ENCODE measurements at places on chromosomes 13 and 19.

- no peak for DNase-seq
These were observed 66.6 kb downstream of the COL4A1 start for GRCh38 chr13:110240352-110240751.

DNA sequence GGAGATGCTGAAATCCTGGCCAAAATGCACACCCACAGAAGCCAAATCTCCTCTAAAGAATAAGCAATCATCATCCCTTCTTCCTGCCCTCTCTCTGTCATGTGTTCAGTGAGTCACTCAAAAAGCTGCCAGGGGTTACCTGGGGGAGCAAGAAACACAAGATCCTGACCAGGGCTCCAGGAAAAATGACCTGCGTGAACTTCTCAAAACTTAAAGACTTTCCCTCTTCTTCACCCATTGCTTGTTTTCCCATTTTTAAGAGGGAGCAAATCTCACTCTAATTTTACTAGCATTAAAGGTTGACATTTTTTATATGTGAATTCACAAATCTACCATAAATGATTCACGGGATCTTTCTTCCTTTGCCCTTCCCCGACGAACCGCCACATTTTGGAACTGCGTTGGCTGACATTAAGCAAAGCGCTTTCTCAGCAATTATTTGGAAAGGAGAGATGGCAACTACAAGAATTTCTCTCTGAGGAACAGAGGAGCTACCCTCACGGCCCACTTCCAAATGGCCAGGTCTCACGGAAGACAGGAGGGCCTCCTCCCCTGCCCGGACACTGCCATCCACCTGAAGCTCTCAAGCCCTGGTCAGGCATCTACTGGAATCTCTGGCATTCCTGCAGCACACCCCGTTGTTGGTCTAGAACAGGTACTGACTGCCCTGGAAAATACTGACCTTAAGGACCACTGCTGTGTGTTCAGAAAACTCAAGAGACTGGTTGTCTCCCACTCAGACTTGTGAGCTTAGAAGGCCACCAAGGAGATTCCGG, 14.2 kb downstream of the TSHZ3 start:
- DNase-seq: no peak

DNA sequence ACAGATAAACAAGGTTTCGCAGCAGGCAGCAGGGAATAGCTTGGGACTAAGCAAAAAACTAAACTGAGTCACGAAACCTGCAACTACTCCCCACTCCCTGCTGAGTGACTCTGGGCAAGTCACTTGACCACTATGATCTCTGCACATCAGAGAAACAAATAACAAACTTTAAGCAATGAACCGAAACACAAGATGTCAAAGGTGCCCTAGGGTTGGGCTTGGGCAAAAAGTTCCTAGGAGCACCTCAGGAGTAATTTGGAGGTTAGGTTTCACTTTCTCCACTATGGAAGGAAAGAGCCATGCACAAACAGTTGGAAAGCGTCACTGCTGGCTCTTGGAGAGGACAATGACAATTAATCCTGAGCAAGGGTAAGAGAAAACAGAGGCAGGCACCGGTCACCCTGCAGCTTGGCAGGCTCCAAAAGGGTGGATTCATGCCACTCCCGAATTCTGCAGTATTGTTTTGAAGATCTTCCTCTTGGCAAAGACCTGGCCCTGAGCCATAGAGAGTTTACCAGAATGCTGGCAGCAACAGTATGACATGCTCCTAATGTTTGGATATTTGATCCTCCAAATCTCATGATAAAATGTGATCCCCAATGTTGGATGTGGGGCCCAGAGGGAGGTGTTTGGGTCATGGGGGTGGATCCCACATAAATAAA, 60.3 kb downstream of the CRYL1 start:
- no peak for DNase-seq

GRCh38 chr19:51257471-51257870, 6.6 kb downstream of the SIGLECL1 start:
- DNase-seq: no peak

DNA sequence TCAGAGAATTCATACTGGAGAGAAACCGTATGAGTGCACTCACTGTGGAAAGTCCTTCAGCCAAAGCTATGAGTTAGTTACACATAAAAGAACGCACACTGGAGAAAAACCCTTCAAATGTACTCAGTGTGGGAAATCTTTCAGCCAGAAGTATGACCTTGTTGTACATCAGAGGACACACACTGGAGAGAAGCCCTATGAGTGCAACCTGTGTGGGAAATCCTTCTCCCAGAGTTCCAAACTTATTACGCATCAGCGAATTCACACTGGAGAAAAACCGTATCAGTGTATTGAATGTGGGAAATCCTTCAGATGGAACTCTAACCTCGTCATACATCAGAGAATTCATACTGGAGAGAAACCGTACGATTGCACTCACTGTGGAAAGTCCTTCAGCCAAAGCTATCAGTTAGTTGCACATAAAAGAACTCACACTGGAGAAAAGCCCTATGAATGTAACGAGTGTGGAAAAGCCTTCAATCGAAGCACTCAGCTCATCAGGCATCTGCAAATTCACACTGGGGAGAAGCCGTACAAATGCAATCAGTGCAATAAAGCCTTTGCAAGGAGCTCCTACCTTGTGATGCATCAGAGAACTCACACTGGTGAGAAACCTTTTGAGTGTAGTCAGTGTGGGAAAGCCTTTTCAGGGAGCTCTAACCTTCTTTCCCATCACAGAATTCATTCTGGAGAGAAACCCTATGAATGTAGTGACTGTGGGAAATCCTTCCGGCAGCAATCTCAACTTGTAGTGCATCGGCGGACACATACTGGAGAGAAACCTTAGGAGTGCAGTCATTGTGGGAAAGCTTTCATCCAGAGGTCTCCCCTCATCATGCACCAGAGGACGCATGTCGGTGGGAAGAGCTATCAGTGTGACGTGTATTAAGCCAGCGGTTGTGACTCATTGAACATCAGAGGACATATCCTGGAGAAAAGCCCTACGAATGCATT, 16.5 kb upstream of the ZNF8 start:
- no peak for DNase-seq

GRCh38 chr19:48491793-48492123, 19.9 kb downstream of the LMTK3 start:
- no peak for DNase-seq

- DNase-seq: peak; percentile 16
These were observed 50.6 kb downstream of the CELF5 start for GRCh38 chr19:3274942-3275582.

- DNase-seq: no peak
These were observed 31.9 kb downstream of the SGCG start for GRCh38 chr13:23212671-23213070.

GRCh38 chr19:31344403-31344802, 4.8 kb downstream of the TSHZ3 start:
- no peak for DNase-seq

- DNase-seq: no peak
These were observed 265.2 kb upstream of the MAB21L1 start for GRCh38 chr13:35741657-35742056.

DNA sequence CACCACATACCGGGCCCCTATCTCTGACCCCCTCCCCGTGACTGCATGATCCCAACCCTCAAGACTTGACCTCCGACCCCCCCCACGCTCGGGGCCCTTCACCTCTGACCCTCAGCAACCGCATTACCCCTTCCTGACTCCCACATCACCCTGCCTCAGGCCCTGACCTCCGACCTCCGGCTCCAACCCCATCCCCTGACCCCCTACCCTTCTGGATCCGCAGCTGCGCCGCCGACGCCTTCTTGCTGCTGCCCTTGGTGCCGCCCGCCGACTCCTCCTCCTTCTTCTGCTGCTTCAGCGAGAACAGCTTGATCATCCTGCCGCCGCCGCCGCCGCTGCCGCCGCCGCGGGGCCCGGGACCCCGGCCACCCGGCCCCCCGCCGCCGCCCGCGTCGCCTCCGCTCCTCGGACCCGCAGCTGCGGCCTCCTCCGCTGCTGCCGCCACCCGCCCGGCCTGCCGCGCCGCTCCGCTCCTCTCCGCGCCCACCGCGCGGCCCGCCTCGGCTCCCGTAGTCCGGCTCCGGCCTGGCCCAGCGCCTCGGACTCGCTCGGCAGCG, at the start of gene UBE2M:
TSS of gene UBE2M (minus strand) at position 546 of the 557 bp plus-strand sequence. CDS start at position 316, 230 bp downstream.
- no peak for DNase-seq

DNA sequence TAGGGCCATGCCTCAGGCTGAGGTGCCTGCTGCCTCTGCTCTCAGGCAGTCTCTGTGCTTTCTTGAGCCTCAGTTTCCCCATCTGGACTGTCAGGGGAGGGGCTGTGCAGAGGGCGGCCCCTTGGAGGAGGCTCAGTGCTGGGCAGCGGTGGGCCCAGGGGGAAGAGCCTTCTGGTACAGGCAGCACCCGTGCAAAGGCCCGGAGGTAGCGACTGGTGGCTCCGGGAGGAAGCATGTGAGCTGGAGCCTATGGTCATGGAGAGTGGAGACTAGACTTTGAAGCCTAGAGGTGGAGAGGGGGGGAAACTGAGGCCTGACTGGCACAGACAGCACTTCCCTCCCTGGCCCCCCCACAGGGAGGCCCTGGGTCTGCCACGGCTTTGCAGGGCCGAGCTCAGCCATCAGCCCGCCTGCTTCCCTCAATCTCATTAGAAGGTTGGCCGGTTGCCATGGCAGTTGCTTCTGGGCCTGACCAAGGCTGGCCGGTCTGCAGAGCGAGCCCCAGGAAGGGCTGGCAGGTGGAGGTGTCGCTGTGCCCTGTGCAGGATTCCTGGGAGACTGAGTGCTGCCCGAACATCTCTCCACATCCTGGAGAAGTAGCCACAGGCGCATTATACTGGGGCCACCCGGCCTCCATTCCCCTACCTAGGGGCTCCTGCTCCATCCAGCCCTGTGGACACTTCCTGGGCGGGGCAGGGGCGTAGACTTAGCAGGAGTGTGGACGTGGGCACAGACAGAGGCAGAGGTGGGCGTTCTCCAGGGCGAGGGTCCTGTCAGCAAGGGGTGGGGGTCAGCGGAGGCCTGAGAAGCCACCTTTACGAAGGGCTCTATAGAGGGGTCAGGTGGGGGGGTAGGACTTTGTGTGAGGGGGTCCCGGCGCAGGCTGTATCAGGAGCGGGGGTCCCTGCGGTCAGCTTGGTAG, 53.2 kb downstream of the CRTC1 start:
- DNase-seq: no peak

- no peak for DNase-seq
These were observed 221.7 kb upstream of the GPC6 start for GRCh38 chr13:93004919-93005318.

GRCh38 chr13:64255988-64256387, 2840.3 kb upstream of the PCDH20 start:
- DNase-seq: no peak

DNA sequence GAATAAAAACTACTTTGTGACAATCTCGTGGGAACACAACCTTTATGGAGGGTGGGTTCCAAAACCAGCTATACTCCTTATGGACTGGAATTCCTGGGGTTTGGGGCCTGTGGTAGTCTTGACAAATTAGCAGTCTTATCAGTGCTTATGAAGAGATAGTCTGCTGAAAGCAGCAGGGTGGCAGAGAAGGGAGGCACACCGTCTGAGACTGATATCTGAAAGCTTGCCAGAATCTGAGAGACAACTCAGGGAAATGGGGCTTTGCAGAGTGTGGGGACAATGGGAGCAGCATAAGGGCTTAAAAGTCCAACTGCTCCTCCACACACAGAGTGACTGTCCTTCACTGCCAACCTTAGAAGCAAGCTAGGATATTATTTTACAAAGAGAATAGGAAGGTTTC, 95.9 kb downstream of the UGGT2 start:
- DNase-seq: no peak

DNA sequence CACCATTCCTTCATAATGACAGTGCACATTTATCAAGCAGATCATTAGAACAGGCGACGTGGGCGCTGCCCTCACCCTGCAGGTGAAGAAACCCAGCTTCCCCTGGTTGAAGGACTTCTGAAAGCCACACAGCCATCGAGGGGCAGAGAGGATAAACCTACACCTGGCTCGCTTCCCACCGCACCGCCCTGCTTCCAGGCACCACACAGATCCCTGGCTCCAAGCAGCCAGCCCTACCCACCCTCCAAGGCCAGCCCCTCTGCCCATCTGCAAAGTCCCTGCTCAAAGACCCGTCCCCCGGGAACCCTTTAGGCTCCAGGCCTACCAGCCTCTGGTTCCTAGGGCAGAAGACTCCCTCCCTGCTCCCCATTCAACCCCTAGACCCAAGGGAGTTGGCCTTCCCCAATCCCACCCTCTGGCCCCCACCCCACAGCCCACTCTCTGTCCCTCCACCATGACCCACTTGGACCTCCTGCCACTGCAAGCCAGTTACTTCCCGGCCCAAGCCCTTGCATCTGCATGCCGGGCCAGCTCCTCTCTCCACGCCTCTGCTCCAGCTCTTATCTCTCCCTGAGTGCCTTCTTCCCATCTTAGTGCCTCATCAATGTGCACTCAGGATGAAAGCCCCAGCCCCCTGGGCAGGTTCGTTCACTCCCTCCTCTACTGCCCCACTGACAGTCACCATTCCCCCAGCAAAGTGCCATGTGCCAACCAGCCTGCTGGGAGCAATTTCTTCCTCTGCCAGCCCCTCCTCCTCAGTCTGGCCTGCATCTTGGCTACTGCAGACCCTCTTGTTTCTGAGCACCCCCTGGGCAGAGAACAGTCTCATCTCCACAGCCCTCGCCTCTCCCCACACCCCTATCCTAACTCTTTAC, 28.0 kb downstream of the PEPD start:
- DNase-seq: no peak

GRCh38 chr19:47580397-47580796, 7.4 kb upstream of the ZNF541 start:
- no peak for DNase-seq

GRCh38 chr13:44929692-44930091, 59.6 kb downstream of the NUFIP1 start:
- DNase-seq: no peak

DNA sequence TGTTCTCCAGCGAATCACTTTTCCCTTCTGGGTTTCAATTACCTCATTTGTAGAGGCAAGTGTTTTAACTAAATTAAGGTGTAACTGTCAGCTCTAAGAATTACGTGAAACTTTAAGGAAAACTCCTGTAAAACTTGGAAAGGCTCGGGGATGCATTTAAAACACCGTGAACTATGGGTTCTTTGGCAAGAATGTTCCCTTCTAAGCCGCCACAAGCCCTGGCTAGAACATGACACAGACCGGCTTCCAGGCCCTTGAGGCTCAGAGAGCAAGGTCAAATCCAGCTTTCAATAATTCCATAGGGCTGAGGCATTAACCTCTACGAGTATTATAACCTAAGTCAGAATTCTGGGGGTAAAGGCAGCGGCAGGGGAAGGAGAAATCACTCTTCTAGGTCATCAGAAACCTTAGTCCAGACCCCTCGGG, 685 bp downstream of the VWA8 start:
- no peak for DNase-seq

DNA sequence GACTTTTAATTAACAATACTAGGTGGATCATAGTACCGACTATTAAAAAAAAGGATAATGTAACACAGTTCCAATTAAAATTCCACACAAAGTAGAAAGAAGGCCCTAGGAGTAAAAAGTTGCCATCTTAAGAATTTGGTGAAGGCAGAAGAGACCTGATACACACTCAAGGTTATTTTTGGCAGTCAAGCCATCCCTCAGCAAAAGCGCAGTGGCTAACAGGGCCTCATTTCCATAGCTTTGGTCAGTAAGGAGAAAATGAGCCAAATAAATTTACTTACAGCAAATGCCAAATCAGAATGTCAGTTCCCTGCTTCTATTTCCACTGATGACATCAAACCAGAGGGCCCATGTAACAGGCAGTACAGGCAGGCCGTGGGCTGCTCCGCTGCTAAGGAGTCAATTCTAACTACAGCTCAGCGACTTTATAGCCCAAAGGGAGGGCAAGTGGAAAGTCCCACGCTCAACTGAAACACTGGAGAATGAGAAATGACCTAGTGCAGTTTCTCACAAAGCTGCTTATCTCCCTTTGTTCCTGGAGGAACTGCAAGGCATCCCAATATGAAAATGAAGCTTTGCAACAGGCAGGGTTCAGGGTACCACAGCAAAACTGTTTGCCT, 6.3 kb downstream of the ARGLU1 start:
- DNase-seq: no peak

All from SHP77 treated with DMSO at 0.1 percent for 48 hours (cell line).